ENCODE measurements at places on chromosomes 7 and 10.

GRCh38 chr10:49241385-49241784 lies 53.2 kb upstream of the TMEM273 start:
- DNase-seq, result no peak

GRCh38 chr7:155571581-155572345 lies 25.4 kb upstream of the CNPY1 start:
- no peak for DNase-seq

DNA sequence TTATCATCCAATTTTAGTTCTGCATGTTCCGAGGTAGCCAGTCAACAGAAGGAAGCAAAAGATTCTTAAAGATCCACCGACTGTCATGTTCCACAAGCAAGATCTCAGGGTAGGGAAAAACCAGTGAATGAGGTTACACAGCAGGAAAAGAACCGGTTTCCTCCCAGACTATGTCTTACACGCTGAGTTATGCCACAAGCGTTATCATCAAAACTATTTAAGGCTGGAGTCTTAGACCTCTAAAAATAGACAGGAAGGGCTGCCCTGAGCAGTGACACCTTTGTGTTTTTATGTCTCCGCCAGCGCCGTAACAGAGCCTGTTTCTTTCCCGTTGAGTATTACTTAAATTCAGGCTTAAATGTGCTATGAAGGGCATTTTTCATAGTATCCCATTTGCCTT lies 48.3 kb downstream of the PROSER2 start:
- no peak for DNase-seq

DNA sequence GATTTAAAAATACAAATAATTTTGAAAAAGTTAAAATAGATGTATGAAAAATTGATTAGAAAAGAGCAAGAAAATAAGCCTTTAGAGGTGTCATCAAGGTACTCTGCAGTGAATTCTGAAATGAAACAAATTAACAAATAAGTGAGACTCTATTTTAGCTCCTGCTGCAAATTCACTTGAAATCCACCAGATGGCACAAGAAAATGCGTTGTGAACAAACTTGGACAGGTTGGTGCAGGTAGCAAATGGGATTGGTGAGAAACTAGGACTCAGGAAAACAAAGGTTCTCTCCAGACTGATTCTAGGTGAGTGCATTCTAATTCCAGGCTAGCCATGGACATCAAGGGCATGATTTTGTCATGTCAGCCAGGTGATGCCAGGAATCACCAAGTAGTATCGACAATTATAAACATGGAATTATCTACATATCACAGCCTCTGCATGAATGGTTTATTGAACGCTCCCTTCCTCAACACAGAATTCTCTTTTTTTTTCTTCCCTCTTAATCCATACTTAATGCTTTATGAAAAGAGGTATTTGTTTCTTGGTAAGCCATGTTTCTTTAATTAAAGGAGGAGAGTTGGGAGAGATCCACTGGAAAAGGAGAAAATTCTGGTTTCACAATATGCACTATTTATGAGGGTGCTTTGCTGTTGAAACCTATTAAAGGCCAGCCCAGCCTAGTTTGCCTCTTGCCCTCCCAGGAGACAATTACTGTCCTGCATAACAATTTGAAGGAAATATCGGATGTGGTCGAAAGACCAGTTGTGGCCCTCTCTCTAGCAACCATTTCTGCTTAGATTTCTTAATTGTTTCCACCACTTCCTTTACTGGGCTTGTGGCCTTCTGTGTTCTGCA lies 118.1 kb downstream of the ZNF365 start:
- DNase-seq, result no peak

GRCh38 chr10:124744102-124745050 lies at the start of gene FAM53B:
FAM53B (minus strand) TSS chr10:124744378; CDS start chr10:124706713, 37,665 bp downstream.
- DNase-seq, result peak; percentile 90

DNA sequence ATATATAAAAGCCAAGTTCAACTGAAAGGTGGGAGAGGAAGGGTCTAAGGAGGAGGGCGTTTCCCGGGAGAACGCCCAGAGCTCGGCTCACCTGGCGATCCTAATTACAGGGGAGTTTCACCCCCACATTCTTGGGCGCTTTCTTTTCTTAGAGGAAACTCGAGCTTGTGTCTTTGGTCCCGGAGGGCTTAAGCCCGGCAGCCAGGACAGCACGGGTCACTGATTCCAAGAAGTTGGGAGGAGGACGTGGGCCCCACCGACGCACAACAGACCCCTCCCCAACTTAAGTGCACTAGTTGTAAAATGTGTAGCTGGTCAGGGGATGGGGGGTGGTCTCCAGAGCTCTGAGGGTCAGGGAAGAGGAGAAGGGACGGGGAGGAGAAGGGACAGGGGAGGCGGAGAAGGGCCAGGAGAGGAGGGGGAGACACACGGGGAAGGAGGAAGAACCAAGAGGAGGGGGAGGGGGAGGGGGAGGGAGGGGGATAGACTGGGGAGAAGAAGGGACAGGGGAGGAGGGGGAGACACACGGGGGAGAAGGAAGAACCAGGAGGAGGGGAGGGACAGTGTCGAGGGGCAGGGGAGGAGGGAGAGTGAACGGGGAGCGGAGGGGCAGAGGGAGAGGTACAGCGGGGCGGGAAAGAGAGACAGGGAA lies 874 bp downstream of the BAIAP2L1 start:
- no peak for DNase-seq

Measured in D341Med (cell line).